Activated CD8-positive, alpha-beta memory T cell treated with anti-CD3 and anti-CD28 coated beads, Interleukin-2, amount 10 ng/mL, durations not matched to agents 7 days and 5 days (primary cell): ENCODE measurements at places on chromosomes 4 and X. TPM values are rescaled to one million over a fixed set of nuclear protein-coding genes. Genes with fewer than 3 reads are reported as not detected.

TCEAL2 gene
- not detected for total RNA-seq

FAM13A gene
- total RNA-seq: 7.2 TPM

RBM10 gene
- 65.6 TPM for total RNA-seq

- H3K4me1 ChIP-seq: peaks cover 46% of the 10 kb centered on the region
- peak overlapping the region; percentile 99 for H3K4me3 ChIP-seq
- H3K36me3 ChIP-seq: peaks cover 11% of the 10 kb centered on the region
- peak overlapping the region; percentile 98 for H3K27ac ChIP-seq
- DNase-seq: peak; percentile 73
- H3K27me3 ChIP-seq: no peaks in the 10 kb centered on the region
These were observed 237 bp downstream of the ANKRD17 start for GRCh38 chr4:73258436-73258685.

DNA sequence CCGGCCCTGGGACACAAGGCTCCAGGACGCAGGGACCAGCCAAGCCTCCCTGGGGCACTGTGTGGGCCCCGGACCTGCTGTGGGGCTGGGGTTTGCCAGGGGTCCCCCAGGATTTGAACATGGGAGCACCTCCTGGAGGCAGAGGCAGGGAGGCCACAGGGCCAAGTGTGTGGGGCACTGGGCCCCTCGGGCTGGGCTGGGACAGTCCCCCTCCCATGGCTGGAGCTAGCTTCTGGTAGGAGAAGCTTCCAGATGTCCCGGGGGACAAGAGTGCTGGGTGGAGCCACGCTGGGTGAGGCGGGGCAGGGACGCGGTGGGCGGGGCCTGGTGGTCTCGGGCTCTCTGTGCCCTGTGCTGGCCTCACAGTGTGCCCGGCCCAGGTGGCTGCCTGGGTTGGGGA is 18.6 kb downstream of the FGFRL1 start:
- H3K36me3 ChIP-seq: no peaks in the 10 kb centered on the region
- peaks cover 5% of the 10 kb centered on the region for H3K4me1 ChIP-seq
- H3K27ac ChIP-seq: no peak overlapping the region
- H3K4me3 ChIP-seq: no peak overlapping the region
- DNase-seq: no peak
- H3K27me3 ChIP-seq: no peaks in the 10 kb centered on the region

- H3K36me3 ChIP-seq: no peaks in the 10 kb centered on the region
- peaks cover 43% of the 10 kb centered on the region for H3K27me3 ChIP-seq
- no peak overlapping the region for H3K27ac ChIP-seq
- H3K4me1 ChIP-seq: peaks cover 8% of the 10 kb centered on the region
- no peak for DNase-seq
- H3K4me3 ChIP-seq: no peak overlapping the region
These were observed 39.4 kb downstream of the ADH7 start for GRCh38 chr4:99395595-99396364.

DNA sequence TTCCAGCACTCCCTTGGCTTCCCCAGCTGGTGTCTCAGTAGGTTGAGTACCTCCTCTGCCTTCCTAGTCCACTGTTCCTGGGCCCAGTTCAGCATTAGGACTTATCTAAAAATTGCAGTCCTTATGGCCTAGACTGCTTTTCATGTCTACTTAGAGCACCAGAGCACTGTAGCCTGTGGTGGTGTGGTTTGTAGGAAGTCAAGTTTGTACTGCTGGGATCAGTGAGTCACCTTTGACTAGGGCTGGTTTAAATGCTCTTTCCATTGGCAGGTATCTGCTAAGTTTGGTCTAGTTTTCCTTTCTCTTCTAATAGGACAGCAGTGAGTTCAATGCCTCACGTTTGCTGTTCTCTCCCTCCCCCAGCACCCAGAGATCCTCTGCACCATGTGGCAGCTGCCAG is 233.6 kb upstream of the WDFY3 start:
- H3K36me3 ChIP-seq: no peaks in the 10 kb centered on the region
- no peak overlapping the region for H3K4me3 ChIP-seq
- DNase-seq: no peak
- H3K27ac ChIP-seq: no peak overlapping the region
- no peaks in the 10 kb centered on the region for H3K4me1 ChIP-seq

DNA sequence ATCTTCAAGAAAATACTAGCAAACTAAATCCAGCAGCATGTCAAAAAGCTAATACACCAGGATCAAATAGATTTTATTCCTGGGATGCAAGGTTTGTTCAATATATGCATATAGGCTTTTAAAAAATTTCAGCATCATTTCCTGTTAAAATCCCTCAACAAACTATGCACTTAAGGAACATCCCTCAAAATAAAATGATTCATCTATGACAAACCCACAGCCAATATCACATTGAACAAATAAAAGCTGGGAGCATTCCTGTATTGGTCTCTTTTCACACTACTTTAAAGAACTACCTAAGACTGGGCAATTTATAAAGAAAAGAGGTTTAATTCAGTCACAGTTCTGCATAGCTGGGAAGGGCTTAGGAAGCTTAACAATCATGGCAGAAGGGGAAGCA is 726.7 kb downstream of the GRXCR1 start:
- no peaks in the 10 kb centered on the region for H3K27me3 ChIP-seq
- H3K27ac ChIP-seq: no peak overlapping the region
- H3K4me3 ChIP-seq: no peak overlapping the region

- no peak overlapping the region for H3K27ac ChIP-seq
- peaks cover 45% of the 10 kb centered on the region for H3K27me3 ChIP-seq
- H3K4me1 ChIP-seq: peaks cover 4% of the 10 kb centered on the region
- H3K36me3 ChIP-seq: no peaks in the 10 kb centered on the region
- no peak for DNase-seq
These were observed 21.1 kb downstream of the FHIP1A start for GRCh38 chr4:151429957-151430570.

- no peaks in the 10 kb centered on the region for H3K4me1 ChIP-seq
- no peaks in the 10 kb centered on the region for H3K36me3 ChIP-seq
- no peak overlapping the region for H3K27ac ChIP-seq
These were observed 50.0 kb downstream of the IQCM start for GRCh38 chr4:149765630-149766029.
